Activated CD4-positive, alpha-beta T cell treated with anti-CD3 and anti-CD28 coated beads, Interleukin-2, amount 50 U/mL, for 1 hour (primary cell): ENCODE measurements at places on chromosomes 4 and X.

- DNase-seq: no peak
Measured at GRCh38 chr4:93433840-93434239, 394.7 kb upstream of the ATOH1 start.

DNA sequence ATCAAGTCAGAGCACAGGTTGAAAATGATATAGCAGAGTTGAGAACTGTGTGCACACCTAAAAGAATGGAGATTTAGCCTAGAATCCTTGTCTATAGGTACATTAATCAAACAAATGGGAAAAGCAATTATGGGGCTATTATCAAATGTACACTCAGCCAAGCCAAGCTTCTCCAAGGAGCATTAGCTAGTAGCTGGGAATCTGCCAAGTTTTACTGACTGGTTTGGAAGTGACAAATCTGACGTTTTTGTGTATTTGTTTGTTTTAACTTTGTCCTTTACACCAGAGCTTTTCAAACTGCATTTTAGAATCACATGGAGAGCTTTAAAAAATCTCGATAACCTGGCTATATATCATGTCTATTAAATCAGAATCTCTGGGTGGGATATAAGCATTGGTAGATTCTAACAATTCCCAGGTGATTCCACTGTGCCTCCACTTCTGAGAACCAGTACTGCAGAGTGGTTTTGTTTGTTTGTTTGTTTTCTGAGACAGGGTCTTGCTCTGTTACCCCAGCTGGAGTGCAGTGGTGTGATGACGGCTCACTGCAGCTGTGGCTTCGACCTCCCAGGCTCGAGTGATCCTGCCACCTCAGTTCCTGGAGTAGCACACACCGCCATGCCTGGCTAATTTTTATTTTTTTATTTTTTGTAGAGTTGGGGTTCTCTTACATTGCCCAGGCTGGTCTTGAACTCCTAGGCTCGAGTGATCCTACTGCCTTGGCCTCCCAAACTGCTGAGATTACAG lies 279.8 kb downstream of the UNC5C start:
- DNase-seq: no peak

GRCh38 chrX:68598841-68599240 lies 48.6 kb upstream of the STARD8 start:
- DNase-seq: no peak

DNA sequence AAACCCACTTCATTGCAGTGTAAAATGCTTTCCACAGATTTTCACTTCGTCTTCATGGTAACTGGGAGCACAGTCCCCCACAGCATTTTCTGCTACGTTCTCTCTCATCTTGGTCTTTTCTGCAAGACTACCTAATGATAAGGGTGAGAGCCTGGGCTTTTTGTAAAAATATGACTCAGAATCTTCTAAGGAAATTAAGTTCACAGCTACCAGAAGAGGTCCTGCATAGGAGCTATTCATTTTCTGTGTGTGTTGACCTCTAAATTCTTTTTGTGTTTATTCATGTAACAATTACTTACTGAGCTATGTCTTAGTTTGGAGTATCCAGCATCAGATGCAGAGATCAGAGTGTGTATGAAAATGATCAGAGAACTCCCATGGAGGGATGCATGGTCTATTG lies 192.2 kb downstream of the CPEB2 start:
- DNase-seq: no peak

GRCh38 chr4:36111172-36111571 lies 133.1 kb downstream of the ARAP2 start:
- DNase-seq: no peak

DNA sequence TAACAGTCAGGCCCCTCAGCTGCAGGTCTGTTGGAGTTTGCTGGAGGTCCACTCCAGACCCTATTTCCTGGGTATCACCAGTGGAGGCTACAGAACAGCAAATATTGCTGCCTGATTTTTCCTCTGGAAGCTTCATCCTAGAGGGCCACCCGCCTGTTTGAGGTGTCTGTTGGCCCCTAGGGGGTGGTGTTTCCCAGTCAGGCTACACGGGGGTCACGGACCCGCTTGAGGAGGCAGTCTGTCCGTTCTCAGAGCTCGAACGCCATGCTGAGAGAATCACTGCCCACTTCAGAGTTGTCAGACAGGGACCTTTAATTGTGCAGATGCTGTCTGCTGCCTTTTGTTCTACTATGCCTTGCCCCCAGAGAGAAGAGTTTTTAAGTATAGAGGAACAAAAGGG lies 160.8 kb downstream of the DKK2 start:
- DNase-seq: no peak

GRCh38 chr4:179662522-179662921 lies 2220.3 kb upstream of the AGA start:
- DNase-seq: no peak

GRCh38 chr4:104490770-104491480 lies 3.8 kb downstream of the CXXC4 start:
- DNase-seq: peak; percentile 43

DNA sequence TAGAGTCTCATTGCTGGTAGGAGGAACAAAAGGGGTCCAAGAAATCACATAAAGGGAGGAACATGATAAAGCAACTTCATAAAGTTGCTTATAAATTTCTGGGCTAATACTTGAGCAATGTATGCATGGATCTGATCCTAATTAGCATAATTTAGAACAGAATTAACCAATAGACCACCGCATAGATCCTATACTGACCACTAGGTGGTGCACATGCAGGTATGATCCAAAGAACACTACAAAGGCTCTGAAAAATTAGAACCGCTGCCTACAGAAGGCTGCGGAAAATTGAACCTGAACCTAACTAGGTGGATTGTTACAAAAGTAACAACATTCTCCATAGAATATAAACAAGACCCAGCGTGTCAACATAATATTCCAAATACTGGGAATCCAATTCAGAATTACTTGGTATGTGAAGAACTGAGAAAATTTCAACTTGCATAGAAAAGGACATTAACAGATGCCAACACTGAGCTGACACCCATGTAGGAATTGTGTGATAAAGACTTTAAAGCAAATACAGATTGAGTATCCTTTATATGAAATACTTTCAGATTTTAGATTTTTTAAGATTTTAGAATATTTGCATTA lies 23.3 kb downstream of the BRCC3 start:
- DNase-seq: peak; percentile 8

- DNase-seq: peak; percentile 38
Measured at GRCh38 chrX:41384051-41384705, 50.2 kb downstream of the DDX3X start.

DNA sequence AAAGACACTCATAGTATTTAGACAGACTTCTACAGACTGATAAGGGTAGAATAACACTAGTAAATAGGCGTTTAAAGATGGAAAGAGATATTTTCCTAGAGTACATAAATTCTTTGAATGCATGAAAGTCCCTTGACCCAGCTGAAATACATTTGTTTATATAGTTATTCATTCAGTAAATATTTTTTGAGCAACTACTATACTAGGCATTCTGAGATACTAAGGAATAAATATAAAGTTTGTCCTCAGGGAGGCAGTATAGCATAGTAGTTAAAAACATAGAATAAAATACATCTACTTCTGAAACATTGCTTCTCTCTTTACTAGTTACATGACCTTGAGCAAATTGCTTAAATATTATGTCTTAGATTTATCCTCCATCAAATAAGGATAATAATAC lies 27.4 kb downstream of the HMGN5 start:
- no peak for DNase-seq

DNA sequence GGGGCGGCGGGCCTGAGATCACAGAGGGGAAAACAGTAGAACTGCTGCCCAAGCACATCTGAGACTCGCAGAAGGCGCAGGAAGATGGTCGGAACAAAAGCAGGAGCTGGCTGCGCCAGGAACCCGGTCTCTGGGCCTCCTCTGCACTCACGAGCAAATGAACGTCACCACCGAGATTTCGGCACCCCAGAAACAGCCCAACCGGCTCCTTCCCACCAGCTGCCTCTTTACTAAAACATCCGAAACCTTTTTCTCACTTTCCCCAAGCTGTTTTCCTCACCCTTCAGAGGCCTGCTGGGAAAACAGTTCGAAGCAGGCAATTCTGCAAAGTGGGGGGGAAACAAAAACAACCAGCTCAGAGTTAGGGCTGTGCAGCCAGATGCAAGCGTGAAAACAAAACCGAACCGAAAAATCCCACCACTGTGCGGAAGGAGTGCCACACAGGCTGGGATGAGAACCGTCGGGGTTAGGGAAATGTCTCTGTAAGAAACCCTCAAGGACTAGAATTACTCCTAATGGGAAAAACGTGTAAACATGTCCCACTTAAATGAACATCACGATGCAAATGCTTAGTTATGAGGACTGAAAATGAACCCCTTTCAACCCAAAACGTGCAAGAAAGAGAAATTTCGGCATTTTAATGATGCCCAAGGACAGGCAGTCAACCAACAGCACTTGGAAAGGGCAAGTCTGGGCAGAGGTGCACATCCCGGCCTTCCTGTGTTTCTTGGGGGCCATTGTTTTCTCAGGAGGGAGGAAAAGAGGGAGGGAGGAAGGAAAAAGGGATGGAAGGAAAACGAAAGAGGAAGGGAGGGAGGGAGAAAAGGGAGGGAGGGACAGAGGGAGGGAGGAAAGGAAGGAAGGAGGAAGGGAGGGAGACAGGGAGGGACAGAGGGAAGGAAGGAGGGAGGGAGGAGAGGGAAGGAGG lies 15.8 kb downstream of the DHRSX start:
- DNase-seq: no peak

- DNase-seq: no peak
Measured at GRCh38 chr4:82584931-82585330, 23.1 kb upstream of the TMEM150C start.

DNA sequence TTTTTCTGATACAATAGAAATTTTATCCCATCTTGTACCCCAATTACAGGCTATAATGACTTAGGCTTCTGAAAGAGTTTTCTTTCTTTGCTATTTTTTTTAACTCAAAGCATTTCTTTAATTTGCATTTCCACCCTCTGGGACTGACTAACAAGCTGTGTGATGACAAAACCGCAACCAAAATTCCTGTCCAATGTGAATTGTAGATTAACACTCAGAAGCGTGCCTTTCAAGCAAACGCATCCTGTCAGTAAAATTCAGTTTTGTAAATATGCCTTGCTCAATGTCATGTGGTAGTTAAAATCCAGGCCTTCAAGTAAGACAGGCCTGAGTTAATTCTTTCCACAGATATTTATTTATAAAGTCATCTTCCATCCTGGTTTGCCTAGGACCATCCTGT lies 50.3 kb downstream of the STK32B start:
- DNase-seq: no peak

DNA sequence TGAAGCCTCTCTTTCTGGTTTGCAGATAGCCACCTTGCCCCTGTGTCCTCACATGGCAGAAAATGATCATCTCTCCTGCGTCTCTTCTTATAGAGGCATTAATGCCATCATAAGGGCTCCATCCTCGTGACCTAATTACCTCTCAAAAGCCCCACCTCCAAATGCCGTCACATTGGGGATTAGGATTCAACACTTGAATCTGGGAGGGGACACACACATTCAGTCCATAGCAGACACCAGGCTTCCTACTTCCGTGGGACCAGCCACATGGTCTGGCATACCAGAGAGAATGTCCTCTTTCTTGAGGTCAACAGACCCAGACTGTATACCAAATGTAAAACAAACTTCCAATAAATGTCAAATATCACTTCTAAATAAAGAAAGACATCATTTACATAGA lies 82.3 kb upstream of the S100G start:
- no peak for DNase-seq

- DNase-seq: no peak
Measured at GRCh38 chrX:71994601-71995000, 84.0 kb downstream of the NHSL2 start.

DNA sequence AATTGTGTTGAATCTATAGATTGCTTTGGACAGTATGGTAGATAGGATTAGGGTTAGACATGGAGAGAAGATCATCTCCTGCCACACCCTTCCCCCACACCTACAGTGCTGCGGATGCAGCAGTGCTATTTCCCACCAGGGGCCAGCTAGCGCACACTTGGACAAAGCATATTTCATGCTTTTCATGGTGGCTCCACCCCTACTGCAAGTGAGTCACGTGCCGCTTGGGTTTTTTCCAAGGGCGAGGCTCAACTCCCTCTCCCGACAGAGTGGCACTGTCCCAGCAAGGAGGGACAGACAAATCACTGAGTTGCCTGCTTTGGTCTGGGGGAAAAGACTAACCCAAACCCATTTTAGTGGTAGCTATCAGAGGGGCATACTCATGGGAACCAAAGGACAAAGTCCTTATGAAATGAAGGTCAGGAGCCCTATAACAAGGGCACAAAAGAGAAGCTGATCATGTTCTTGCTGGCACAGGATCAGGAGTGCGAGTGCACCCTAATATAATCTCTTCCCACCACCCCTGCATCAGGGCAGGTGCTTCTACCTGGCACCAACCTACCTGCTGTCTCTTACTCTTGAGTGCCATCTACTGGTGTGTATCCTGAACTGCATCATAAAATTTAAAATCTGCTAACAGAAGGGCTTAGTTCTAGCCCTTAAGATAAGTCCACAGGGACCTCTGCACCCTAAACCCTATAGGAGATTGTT lies 55.1 kb upstream of the PGAM4 start:
- peak; percentile 4 for DNase-seq

DNA sequence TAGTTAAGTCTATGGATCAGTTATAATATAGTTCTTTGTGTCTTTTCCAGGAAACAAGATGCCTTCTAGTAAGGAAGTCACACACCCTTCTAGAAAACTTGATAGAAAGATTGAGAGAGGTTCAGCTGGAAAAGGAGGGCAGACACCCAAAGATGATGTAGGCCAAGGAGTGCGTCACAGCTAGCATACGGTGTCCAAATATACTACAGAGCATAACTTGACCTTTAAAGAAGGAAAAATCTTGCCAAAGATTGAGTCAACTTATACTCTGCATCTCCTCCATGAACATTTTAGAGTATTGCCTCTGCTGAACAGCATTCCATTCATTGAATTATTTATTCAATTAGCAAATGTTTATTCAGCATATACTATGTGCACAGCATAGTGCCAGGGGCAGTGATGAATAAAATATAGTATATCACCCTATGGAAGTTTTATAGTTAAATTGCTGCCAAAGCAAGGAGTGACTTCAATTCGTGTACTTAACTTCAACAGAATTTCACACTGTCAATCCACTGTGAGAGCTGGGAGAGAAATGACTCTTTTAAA lies 51.9 kb upstream of the SLC6A14 start:
- no peak for DNase-seq

GRCh38 chr4:20445933-20446723 lies 194.4 kb downstream of the SLIT2 start:
- DNase-seq: no peak

DNA sequence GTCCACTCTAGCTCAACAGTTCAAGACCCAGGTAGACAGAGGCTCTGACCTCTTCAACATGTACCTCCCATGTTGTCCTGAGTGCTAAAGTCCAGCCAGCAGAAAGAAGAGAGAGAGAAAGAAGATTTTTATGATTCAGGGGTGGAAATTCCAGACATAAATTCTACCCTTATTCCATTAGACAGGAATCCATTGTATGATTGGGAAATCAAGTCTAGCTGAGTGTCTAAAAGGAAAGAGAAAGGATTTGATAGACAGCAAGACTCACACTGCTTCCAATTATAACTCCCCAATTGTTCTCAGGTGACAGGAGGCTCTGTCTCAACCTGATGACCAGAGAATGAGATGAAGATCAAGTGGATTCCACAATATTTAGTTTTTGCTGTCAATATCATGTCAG lies 27.9 kb upstream of the PGM2 start:
- no peak for DNase-seq
